ENCODE measurements at places on chromosomes 12 and 14.

- H3K27me3 ChIP-seq: no peaks in the 10 kb centered on the region
- DNase-seq: no peak
- peak overlapping the region; percentile 44 for H3K4me3 ChIP-seq
- H3K27ac ChIP-seq: peak overlapping the region; percentile 89
- H3K4me1 ChIP-seq: 0 out of 2 replicates have a peak, but pooled peaks cover 6% of the 10 kb centered on the region
- peaks cover 23% of the 10 kb centered on the region for H3K36me3 ChIP-seq
Observed at GRCh38 chr12:56040963-56041551, 661 bp upstream of the RPS26 start.

- H3K4me1 ChIP-seq: peaks cover 30% of the 10 kb centered on the region
- H3K27ac ChIP-seq: peak overlapping the region; percentile 44
- H3K27me3 ChIP-seq: no peaks in the 10 kb centered on the region
- no peak overlapping the region for H3K4me3 ChIP-seq
- no peaks in the 10 kb centered on the region for H3K36me3 ChIP-seq
Observed at GRCh38 chr12:124454735-124455134, 112.7 kb downstream of the NCOR2 start.

- DNase-seq: no peak
- H3K36me3 ChIP-seq: no peaks in the 10 kb centered on the region
- no peaks in the 10 kb centered on the region for H3K27me3 ChIP-seq
- no peak overlapping the region for H3K27ac ChIP-seq
- no peak overlapping the region for H3K4me3 ChIP-seq
Observed at GRCh38 chr14:44412858-44413569, 94.1 kb downstream of the FSCB start.

DNA sequence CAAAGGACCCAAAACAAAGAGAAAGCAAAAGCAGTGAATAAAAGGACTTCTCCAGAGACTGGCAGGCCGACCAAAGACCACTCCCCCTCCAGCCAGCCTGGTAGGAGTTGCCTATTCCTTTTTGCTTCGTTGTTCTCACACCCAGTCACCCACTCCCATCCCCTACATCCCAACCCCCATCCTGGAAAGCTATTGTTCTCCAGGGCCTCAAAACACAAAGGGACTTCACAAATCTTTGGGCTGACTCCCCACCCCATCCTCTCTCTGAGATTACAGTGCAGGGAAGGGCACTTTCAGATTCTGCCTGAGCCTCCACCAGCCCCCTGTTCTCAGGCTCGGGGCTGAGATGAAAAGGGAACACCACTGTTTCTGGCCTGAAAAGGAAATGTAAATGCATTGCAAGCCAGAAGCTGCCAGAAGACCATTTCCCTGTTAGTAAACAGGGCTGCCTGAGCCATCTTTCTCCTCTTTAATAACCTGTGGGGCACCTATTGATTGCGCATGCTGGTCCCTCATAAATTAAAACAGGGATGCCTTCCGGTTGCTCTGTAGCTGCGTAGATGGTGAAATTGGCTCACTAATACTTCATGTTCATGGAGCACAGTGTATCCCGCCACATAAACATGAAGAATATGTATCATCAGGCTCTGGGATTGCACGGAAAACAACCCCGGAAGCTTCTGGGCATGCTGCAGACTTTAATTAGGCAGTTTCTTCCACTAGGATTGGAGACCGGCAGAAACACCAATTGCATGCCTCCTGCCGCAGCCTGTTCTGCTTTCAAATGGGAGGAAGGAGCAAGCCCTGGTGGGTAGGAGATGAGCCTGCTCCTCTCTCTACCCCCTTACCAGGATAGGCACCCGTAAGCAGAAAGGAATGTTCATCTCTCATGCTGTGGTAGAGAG lies 130.3 kb upstream of the FUT8 start:
- peaks cover 4% of the 10 kb centered on the region for H3K4me1 ChIP-seq
- H3K4me3 ChIP-seq: peak overlapping the region; percentile 53
- H3K36me3 ChIP-seq: no peaks in the 10 kb centered on the region

DNA sequence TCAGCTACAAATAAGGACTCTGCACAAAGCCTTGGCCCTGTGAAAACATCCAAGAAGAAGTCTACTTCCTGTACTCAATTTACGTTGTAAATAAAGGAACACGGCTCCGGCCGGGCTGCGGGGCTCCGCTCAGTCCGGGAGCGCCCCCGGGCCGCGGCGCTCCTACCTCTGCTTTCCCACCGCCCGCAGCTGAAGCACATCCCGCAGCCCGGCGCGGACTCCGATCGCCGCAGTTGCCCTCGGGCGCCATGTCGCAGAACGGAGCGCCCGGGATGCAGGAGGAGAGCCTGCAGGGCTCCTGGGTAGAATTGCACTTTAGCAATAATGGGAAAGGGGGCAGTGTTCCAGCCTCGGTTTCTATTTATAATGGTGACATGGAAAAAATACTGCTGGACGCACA lies 502.3 kb upstream of the FOXG1 start:
- no peak overlapping the region for H3K4me3 ChIP-seq
- H3K27ac ChIP-seq: no peak overlapping the region
- H3K36me3 ChIP-seq: no peaks in the 10 kb centered on the region
- no peaks in the 10 kb centered on the region for H3K27me3 ChIP-seq
- no peaks in the 10 kb centered on the region for H3K4me1 ChIP-seq

DNA sequence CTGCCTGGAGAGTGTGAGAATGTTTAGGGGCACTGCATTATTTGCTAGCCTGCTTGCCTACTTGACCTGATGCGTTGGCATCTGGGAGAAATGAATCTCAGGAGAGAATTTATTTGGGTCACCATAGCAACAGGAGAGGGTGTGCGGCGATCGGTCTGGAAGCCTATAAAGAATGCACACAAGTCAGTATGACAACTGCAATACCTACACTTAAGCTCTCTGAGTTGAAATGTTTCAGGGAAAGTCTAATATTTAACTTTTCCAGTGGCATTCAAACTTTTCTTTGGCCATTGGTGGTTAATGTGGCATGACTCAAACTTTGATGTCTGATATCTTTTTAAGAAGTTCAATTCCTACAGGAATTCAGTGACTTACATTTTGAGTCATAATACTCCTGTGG lies 205.1 kb downstream of the NEDD1 start:
- no peaks in the 10 kb centered on the region for H3K27me3 ChIP-seq
- no peaks in the 10 kb centered on the region for H3K36me3 ChIP-seq
- no peak overlapping the region for H3K27ac ChIP-seq
- no peak overlapping the region for H3K4me3 ChIP-seq
- no peak for DNase-seq

DNA sequence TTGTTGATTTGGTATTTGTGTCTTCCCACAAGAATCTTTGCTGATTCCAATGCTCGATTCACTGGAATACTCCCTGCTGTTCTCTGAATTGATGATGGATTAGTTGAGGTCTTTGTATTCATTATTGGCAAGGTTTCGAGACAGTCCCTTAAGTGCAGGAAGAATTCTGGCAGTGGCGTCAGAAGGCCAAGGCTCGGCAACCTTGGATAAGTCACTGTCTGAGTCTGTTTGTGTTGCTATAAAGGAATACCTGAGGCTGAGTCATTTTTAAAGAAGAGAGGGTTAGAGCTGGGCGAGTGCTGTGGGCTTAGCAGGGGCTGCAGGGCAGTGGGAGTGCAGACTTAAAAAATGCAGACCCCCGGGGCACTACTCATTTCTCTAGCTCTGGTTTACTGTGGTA lies 56.9 kb downstream of the CHST11 start:
- no peak for DNase-seq
- H3K4me3 ChIP-seq: no peak overlapping the region
- no peak overlapping the region for H3K27ac ChIP-seq

DNA sequence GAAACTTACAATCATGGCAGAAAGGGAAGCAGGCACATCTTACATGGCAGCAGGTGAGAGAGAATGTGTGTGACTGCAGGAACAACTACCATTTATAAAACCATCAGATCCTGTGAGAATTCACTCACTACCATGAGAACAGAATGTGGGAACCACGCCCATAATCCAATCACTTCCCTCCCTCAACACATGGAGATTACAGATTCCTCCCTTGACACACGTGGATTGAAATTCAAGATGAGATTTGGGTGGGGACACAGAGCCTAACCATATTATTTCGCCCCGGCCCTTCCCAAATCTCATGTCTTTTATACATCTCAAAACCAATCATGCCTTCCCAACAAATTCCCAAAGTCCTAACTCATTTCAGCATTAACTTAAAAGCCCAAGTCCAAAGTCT lies 203.6 kb downstream of the C12orf75 start:
- no peaks in the 10 kb centered on the region for H3K4me1 ChIP-seq
- DNase-seq: no peak
- H3K36me3 ChIP-seq: no peaks in the 10 kb centered on the region
- no peaks in the 10 kb centered on the region for H3K27me3 ChIP-seq
- no peak overlapping the region for H3K27ac ChIP-seq
- H3K4me3 ChIP-seq: no peak overlapping the region

GRCh38 chr12:29655861-29656260 lies 127.9 kb downstream of the TMTC1 start:
- no peak overlapping the region for H3K27ac ChIP-seq
- no peaks in the 10 kb centered on the region for H3K4me1 ChIP-seq
- no peaks in the 10 kb centered on the region for H3K36me3 ChIP-seq
- H3K4me3 ChIP-seq: no peak overlapping the region

DNA sequence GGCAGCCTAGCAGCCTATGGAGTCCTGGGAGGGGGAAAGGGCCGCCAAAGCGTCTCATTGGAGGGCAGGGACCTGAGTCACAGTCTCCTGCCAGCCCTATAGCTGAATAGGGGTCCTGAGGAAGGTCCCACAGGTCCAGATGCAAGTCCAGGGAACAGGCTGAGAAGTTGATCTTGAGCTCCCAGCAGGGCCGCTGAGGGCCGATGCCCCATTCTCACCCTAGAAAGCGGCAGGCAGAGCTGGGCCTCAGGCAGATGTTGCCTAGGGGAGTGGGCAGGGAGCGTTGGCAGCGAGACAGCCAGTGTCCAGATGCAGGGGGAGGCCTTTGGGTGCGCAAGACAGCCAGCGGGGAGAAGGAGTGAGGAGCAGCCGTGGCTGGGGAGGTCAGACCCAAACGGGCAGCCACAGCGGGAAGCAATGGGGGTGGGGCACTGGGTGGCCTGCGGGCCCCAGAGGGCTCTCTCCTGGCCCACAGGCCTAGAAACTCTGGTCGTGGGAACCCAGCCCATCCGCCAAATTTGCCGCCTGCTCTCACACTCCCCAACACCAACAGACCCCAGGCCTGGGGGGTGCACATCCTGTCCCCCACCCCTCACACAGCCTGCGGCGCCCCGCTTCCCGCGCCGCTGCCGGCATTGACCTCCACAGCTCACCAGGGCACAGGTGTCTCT lies 1.1 kb downstream of the HDAC7 start:
- H3K27me3 ChIP-seq: no peaks in the 10 kb centered on the region
- peak overlapping the region; percentile 63 for H3K4me3 ChIP-seq
- H3K36me3 ChIP-seq: no peaks in the 10 kb centered on the region

- H3K4me1 ChIP-seq: no peaks in the 10 kb centered on the region
- no peak overlapping the region for H3K4me3 ChIP-seq
- H3K27ac ChIP-seq: no peak overlapping the region
Observed at GRCh38 chr12:74105434-74105833, 432.2 kb upstream of the ATXN7L3B start.

DNA sequence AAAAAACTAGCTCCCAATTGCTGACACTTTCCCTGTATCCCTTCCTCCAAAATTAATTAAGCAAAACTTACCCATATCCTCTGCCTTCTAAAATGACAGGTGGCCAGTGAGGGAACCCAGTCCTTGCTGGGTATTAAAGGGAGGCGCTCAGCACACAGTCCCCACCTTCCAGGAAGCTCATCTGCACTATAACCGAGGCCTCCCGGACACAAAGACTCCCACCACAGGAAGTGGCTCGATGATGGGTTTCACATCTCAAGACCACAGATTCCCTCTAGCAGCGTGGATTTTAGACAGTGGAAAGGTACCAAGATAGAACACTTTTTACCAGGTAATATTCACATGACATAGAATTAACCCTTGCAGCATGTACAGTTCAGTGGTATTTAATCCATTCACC lies 126.8 kb upstream of the NCOR2 start:
- H3K27me3 ChIP-seq: no peaks in the 10 kb centered on the region
- H3K4me1 ChIP-seq: peaks cover 17% of the 10 kb centered on the region
- peak overlapping the region; percentile 3 for H3K27ac ChIP-seq

DNA sequence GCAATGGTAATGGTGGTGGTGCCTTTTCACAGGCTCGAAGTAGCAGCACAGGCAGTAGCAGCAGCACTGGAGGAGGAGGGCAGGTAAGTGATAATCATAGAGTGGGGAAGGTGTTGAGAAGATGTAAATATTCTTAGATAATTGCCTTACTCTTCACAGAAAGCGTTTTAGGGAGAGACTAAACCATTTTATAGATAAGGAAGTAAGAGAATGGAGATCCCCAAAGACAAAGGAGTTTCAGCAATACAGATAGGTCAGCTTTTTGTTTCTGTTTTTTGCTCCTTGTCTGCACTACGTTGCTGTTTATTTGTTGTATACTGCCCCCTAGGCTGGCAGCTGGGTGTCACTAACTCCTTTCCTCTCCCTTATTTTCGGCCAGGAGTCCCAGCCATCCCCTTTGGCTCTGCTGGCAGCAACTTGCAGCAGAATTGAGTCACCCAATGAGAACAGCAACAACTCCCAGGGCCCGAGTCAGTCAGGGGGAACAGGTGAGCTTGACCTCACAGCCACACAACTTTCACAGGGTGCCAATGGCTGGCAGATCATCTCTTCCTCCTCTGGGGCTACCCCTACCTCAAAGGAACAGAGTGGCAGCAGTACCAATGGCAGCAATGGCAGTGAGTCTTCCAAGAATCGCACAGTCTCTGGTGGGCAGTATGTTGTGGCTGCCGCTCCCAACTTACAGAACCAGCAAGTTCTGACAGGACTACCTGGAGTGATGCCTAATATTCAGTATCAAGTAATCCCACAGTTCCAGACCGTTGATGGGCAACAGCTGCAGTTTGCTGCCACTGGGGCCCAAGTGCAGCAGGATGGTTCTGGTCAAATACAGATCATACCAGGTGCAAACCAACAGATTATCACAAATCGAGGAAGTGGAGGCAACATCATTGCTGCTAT lies 2.0 kb downstream of the SP1 start:
- peak overlapping the region; percentile 54 for H3K4me3 ChIP-seq
- peaks cover 27% of the 10 kb centered on the region for H3K4me1 ChIP-seq
- H3K36me3 ChIP-seq: no peaks in the 10 kb centered on the region
- H3K27ac ChIP-seq: peak overlapping the region; percentile 83
- no peak for DNase-seq

- no peaks in the 10 kb centered on the region for H3K4me1 ChIP-seq
- H3K4me3 ChIP-seq: no peak overlapping the region
- no peaks in the 10 kb centered on the region for H3K36me3 ChIP-seq
- no peaks in the 10 kb centered on the region for H3K27me3 ChIP-seq
Observed at GRCh38 chr12:105907982-105908381, 230.8 kb downstream of the NUAK1 start.

- H3K36me3 ChIP-seq: no peaks in the 10 kb centered on the region
- DNase-seq: no peak
- no peaks in the 10 kb centered on the region for H3K4me1 ChIP-seq
Observed at GRCh38 chr12:115374480-115375185, 690.7 kb upstream of the TBX3 start.

GRCh38 chr14:74504874-74505720 lies 11.5 kb downstream of the ISCA2 start:
- no peaks in the 10 kb centered on the region for H3K36me3 ChIP-seq
- no peak overlapping the region for H3K27ac ChIP-seq
- no peak for DNase-seq
- H3K4me1 ChIP-seq: no peaks in the 10 kb centered on the region
- no peaks in the 10 kb centered on the region for H3K27me3 ChIP-seq
- H3K4me3 ChIP-seq: no peak overlapping the region

- peak within 1 kb of the TSS; percentile 74 for H3K4me3 ChIP-seq
- H3K27me3 ChIP-seq: no peaks in the 10 kb centered on the region
- peak within 1 kb of the TSS; percentile 82 for H3K27ac ChIP-seq
- peaks cover 5% of the 10 kb centered on the region for H3K36me3 ChIP-seq
Observed at GRCh38 chr14:105419195-105420091, at the start of gene MTA1. Gene MTA1, plus strand, starts transcription at chr14:105419827. Its CDS starts 209 bp downstream, at chr14:105420036.

Data from Panc1 (cell line).